ENCODE measurements at places on chromosomes 7 and 10.

DNA sequence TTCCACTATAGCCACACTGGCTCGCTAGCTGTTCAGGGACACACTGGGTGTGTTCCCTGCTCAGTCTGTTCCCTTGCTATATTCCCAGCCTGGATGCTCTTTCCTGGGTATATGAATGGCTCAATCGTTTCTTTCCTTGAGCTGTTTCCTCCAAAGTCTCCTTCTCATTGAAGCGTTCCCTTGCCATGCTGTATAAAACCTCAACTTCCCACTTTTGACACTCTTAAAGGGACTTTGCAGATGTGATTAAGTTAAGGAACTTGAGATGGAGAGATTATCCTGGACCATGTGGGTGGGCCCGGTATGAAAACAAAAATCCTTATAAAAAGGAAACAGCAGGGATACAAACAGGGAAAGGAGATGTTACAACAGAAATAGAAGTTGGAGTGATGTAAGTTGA, 973.1 kb downstream of the LRMDA start:
- DNase-seq: no peak

DNA sequence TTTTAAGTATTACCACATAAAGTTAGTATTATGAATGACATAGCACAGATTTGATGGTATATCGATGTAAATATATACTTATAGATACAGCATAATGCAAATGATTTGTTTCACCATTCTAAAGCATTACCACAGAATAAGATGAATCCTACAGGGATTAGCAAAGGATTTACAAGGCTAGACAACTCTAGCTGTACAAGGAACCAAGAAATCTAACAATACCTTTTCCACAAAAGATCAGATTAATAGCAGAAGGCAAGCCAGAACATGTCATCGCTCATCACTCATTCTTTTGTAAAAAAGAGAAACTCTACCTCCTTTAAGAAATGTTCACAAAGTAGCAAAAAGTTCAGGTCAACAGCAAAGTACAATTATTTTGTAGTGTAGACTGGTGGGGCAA, 105.1 kb upstream of the ANK3 start:
- DNase-seq: no peak

- no peak for DNase-seq
Observed at GRCh38 chr7:114718861-114719260, 203.0 kb upstream of the MDFIC start.

- no peak for DNase-seq
Observed at GRCh38 chr7:140691376-140692045, 5.0 kb upstream of the NDUFB2 start.

DNA sequence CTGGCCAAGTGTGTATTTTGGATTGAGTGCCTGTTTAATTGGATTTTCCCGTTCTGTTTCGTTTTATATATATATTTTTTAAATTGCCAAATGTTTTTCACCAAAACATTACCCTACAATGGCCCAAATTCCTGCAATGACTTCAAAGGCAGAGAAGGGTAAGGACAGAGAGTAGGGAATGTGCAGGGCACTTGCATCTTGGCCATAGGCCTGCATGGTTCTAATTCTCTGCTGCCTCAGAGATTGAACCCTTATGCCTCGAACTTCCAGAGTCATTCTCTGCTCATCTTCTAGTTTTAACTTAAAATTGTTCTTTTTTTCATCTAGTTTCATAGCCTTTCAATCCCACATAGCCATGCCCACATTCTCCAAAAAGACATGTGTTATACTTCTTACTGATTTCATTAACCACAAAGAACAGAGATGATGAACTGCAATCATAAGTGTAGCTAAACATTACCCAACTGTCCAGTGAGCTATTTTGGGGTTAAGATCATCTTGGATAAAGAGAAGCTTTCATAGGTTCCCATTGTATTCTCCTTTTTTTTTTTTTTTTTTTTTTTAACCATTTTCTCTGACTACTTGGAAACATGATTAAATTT, 177.6 kb downstream of the PLXDC2 start:
- no peak for DNase-seq

DNA sequence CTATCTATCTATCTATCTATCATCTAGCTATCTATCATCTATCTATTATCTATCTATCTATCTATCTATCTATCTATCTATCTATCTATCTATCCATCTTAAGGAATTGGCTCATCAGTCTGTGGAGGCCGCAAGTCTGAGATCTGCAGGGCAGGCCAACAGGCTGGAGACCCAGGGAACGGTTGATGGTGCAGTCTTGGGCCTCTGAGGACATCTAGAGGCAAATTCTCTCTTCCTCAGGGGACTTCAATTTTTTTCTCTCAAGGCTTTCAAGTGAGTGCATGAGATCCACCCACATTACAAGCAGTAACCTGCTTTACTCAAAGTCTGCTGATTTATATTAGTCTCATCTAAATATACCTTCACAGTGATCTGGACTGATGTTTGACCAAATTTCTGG, 197.0 kb downstream of the GLRX3 start:
- DNase-seq: no peak

GRCh38 chr10:23280419-23281043, 64.1 kb downstream of the C10orf67 start:
- no peak for DNase-seq

- DNase-seq: no peak
Observed at GRCh38 chr10:61921143-61921542, 19.6 kb downstream of the ARID5B start.

DNA sequence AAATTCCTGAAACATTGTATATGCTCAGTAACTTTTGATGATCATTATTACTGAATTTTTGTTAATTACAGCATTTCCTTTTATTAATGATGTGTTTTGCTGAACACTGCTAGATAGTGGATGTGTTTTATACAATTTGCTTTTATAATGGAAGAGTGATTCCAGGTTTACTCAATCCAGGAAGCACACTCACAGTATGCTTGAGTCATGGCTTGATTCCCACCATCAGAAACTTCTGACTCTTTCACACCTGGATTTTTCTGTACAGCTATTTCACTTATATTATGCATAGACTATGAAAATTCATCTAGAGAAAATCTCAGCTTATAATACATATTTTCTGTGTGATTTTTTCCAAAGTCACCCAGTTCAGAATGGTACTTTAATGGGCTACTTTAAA, 1040.9 kb downstream of the GRM8 start:
- no peak for DNase-seq

DNA sequence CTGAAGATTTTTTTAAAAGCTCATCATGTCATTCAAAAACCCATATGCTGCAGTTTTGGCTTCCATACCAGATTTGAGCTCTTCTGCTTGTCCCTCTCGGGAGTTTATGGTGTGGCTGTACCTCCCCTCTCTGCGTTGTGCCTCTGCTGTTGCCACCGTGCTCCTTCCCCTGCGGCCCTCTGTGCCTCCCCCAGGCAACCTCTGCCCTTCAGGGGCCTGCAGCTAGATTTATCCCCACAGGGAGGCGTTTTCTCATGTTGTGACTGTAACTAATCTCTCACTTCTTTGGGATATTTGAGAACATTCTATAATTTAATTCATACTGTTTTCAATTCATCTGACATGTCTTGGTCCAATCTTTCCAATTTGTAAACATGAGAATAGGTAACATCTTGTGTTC, 52.7 kb downstream of the TASOR2 start:
- DNase-seq: no peak

- DNase-seq: no peak
Observed at GRCh38 chr10:17838080-17838648, 29.0 kb downstream of the MRC1 start.

GRCh38 chr7:20786421-20786778, 286 bp downstream of the SP8 start:
- no peak for DNase-seq

DNA sequence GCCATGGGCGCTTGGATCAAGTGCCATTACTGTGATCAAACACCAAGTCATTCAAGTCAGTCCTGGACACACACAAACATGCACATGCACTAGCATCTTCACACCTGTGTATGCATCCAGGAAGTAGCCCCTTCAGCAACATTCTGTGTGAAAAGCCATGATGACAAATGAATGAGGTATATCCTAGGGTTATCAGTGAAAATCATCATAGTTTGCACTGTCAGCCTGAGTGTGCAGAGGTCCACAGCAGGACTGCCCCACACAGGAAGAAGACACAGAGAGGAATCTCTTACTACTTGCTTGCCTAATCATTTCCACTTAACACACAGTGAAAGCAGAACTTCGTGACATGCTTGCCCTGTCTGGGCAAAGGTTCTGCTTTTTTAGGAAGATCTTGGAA, 184.0 kb upstream of the ADO start:
- DNase-seq: no peak

GRCh38 chr10:15169555-15170401, 1.3 kb upstream of the NMT2 start:
- DNase-seq: peak; percentile 24

DNA sequence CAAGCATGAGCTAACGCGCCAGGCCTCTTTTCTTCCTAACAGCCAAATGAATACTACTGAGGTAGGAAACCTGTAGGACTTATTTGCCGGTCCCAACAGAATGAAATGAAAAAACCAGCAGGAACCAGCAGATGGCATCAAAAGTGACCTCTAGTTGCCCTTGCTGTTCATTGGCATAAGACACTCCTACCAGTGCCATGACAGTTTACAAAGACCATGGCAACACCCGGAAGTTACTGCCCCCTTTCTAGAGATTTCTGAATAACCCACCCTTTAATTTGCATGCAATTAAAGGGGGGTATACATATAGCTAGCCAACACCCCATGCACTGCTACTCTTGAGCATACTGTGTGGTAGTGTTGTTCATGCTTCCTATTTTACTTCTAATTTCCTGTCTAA, 65.2 kb downstream of the ATE1 start:
- no peak for DNase-seq

GRCh38 chr10:109464949-109465348, 458.4 kb downstream of the XPNPEP1 start:
- no peak for DNase-seq

DNA sequence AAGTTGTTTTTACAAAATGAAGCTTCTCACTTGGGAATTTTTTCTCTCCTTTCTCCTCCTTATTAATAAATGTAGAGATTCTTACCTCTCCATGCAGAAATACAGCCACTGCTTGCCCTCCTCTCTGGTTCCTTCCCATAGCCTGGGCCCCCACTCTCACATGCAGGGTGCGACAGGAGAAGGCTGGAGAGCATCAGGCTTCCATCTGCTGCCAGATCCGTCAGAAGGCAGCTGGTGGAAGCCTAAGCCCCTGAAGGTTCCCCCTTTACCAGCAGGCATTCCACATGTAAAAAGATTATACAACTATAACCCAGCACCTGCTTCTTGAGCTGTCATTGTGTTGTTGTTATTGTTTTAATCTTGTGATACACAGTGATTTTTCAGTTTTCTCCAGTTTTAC, 314.2 kb downstream of the LHFPL3 start:
- no peak for DNase-seq

DNA sequence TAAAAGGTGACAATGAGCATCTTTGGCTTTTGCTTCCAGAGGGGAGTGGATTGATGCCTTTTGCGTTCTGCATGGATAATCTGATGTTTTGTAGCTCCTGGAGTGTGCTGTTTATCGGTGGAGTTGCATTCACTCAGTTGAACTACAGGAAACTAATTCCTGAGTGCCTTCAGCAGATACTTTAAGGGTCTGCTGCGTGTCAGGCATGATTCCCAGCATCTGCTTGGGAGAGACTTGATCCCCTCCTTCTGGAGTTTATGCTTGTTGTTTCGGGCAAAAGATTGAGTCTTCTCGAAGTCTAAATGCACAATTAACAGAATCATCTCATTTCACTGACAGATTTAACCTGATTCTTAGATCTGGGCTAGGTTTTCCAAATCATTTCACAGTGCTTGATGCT, 46.2 kb downstream of the CELF2 start:
- DNase-seq: no peak

- no peak for DNase-seq
Observed at GRCh38 chr7:84746353-84746752, 440.5 kb downstream of the SEMA3D start.

DNA sequence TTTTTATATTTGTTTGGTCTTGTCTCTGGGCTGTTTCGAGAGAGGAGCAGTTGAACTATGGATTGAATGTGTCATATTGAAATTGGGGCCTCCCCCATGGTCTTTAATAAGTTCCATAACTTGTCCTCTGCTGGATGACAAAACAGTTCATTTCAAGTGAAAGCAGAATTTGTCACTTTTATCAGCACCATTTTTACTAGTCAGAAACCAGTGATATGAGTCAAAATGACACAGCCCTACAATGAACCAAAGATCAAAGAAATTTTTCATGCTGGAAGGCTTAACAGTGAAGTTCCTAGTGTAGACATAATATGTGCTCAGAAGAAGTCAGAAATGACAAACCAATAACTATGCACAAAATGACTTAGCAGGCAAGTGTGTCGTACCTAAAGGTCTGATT, 133.6 kb upstream of the VWC2 start:
- DNase-seq: no peak

GRCh38 chr10:116974456-116975005, 30.5 kb downstream of the SHTN1 start:
- no peak for DNase-seq

- no peak for DNase-seq
Observed at GRCh38 chr7:95589031-95589430, 7.3 kb downstream of the PDK4 start.

Data from stimulated activated CD4-positive, alpha-beta T cell treated with anti-CD3 and anti-CD28 coated beads, Interleukin-4, amount 100 ng/mL, for 48 hours (primary cell).